ENCODE measurements at places on chromosomes 6 and 20.

DNA sequence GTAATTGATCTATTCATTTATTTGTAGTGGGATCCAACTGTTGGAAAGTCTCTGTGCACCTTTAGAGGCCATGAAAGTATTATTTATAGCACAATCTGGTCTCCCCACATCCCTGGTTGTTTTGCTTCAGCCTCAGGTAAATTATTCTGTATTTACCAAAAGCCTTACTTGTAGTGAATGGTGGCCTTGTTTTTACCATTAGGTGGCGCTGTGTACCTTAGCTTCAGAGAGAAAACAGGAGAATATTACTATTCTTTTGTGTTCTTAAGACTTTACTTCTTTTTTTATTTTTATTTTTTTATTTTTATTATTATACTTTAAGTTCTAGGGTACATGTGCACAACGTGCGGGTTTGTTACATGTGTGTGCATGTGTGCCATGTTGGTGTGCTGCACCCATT lies 23.7 kb downstream of the PEX7 start:
- no peak for DNase-seq

- no peak for DNase-seq
Observed at GRCh38 chr6:98463038-98464000, 371.1 kb upstream of the POU3F2 start.

DNA sequence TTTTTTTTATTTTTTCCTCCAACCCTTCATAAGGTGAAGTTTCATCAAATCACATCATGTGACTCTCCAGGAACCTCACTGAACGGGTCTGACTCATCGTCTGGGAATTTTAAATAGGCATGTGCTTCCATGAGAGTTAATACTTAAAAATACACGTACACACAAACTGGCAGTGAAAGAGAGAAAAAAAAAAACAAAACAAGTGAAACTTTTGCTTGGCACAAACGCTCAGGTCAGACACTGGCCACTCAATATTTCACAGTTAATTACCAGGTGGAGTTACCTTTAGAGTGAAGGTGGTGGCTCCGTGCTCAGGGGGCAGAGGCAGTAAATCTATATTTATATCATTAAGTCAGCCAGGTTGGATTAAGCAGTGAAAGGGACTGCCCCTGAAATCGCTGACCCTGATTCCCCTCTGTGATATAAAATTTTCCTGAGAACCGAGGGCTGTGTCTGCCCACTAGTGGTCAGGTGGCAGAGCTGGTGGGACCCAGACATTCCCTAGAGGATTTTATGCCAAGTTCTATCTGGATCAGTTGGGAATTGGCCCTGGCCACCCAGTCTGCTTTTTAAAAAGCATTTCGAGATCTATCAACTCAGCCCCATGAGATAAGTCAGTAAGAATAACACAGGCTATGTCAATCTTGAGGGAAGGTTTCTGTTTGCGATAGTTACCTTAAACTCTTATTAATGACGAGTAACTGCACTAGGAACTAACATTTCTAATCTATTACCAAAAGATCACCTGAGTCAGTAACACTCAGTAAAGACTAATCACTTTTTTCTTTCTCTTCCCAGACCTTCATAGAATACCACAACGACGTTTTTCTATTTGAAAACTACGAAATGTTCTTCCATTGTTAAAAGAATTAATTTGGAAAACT lies 259.1 kb downstream of the HDGFL1 start:
- peak; percentile 10 for DNase-seq

GRCh38 chr6:52801188-52801841 lies 2.3 kb downstream of the GSTA1 start:
- no peak for DNase-seq

GRCh38 chr20:15166744-15167143 lies 829.3 kb upstream of the FLRT3 start:
- no peak for DNase-seq

DNA sequence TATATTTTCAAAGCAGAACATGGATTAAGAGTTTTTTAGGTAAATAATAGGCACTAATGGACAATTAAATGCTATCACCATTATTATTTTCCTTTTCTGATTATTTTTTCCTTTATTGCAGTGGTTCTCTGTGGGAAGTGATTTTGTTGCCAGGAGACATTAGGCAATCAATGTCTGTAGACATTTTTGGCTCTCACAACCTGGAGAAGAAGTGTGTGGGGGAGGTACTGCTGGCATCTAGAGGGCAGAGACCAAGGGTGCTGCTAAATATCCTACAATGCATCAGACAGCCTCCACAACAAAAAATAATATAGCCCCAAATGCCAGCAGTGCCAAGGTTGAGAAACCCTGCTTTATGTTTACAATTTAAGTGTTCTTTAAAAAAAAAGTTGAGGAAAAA lies 8.3 kb downstream of the IFNGR1 start:
- DNase-seq: no peak

Data from thoracic aorta (tissue), 2 donors.